ENCODE measurements at places on chromosomes 5 and 9.

DNA sequence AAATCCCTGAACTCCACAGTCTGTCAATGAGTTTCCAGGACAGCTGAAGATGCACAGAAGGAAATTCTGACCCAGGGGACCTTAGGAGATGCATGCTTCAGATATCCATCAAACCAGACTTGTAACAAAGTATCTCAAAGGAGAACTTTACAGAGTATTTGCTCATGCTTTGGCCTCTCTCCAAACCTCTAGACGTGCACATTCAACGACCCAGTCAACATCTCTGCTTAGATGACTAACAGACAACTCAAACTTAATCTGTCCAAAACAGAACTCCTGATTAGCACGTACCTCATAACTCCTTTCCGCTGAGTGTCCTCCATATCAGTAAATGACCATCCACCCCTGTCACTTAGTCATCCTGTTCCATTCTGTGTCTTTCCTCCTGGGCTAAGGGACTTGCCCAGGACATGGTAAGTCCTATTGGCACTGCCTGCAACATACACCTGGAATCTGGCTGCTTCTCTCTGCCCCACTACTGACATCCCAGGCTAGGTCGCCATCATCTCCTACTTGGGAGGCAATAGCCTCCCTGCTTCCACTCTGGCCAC lies 107.4 kb downstream of the LMNB1 start:
- no peak overlapping the region for H3K4me3 ChIP-seq
- H3K36me3 ChIP-seq = no peaks in the 10 kb centered on the region
- H3K27ac ChIP-seq = peak overlapping the region; percentile 31
- DNase-seq = no peak
- no peaks in the 10 kb centered on the region for H3K27me3 ChIP-seq
- no peaks in the 10 kb centered on the region for H3K4me1 ChIP-seq

DNA sequence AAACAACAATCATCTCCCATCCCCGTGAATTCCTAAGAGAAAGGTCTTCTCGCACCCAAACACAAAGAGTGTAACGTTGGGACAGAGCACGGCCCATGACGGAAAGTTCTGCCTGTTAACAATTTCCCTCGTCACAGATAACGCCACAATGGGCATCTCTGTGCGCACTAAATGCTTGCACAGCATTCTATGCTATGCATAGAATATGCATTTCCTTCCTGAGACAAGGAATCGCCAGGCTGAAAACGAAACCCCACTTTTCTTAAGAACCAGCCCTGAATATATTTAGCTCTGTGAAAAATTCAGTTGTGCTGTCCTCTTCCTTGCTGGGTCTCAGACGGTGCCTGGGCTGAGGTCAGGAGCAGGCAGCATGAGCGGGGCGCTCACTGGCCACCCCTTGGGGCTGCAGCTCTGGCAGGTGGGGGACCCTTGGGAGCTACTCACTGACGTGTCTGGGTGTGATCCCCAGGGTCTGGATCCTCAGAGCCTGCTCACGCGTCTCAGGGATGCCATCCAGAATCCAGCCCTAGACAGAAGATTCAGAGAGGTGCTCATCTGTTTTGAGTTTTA lies 49.8 kb downstream of the AK8 start:
- no peaks in the 10 kb centered on the region for H3K36me3 ChIP-seq
- H3K4me3 ChIP-seq = no peak overlapping the region
- DNase-seq = no peak

DNA sequence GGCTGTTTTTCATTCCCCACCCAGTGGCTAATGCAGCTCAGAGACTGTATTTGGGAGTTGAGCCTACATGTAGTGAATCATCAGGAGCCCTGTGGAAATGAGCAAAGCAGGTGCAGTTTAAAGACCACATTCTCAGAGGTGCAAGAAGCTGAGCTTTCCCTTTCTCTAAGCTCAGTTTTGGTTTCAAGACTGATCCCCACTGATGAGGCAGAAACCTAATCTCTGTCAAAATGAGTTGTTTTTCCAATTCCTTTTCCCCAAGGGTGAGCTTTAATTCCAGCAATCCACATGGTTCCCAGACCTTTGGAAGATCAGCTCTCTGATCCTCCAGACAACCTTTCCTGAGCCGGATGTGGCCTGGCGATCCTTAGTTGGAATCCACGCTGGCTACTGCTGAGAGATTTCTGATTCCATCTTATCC lies 420.5 kb downstream of the EBF1 start:
- H3K4me3 ChIP-seq = no peak overlapping the region
- H3K27ac ChIP-seq = no peak overlapping the region
- DNase-seq = no peak
- no peaks in the 10 kb centered on the region for H3K36me3 ChIP-seq
- no peaks in the 10 kb centered on the region for H3K27me3 ChIP-seq
- no peaks in the 10 kb centered on the region for H3K4me1 ChIP-seq

GRCh38 chr5:109759306-109759705 lies 69.6 kb downstream of the MAN2A1 start:
- no peak for DNase-seq
- no peak overlapping the region for H3K27ac ChIP-seq
- H3K4me3 ChIP-seq = no peak overlapping the region
- H3K27me3 ChIP-seq = no peaks in the 10 kb centered on the region
- peaks cover 17% of the 10 kb centered on the region for H3K36me3 ChIP-seq

- H3K36me3 ChIP-seq = no peaks in the 10 kb centered on the region
- DNase-seq = no peak
- H3K27ac ChIP-seq = no peak overlapping the region
- no peaks in the 10 kb centered on the region for H3K27me3 ChIP-seq
- peaks cover 14% of the 10 kb centered on the region for H3K4me1 ChIP-seq
- H3K4me3 ChIP-seq = no peak overlapping the region
These were observed 3.7 kb downstream of the LSM11 start for GRCh38 chr5:157747173-157747740.

DNA sequence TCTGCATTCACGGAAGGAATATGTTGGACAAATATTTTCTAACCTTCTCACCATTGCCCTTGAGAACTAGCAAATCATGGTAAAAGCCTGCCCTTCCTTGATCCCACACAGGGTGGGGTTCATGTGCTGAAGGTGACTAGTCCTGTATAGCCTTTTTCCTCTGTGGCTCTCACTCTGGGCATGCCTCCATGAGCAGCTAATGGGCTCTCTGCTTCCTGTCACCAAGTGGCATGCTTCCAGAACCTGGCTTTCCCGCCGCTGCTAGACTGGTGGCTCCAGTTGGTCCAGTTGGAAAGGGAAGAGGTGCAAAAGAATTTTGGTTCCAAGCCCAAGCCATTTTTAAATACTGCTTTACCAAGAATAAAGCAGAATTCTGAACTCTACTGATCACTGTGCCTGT lies 35.5 kb downstream of the FBXO10 start:
- H3K4me1 ChIP-seq = no peaks in the 10 kb centered on the region
- H3K4me3 ChIP-seq = no peak overlapping the region
- DNase-seq = no peak
- H3K27me3 ChIP-seq = no peaks in the 10 kb centered on the region

DNA sequence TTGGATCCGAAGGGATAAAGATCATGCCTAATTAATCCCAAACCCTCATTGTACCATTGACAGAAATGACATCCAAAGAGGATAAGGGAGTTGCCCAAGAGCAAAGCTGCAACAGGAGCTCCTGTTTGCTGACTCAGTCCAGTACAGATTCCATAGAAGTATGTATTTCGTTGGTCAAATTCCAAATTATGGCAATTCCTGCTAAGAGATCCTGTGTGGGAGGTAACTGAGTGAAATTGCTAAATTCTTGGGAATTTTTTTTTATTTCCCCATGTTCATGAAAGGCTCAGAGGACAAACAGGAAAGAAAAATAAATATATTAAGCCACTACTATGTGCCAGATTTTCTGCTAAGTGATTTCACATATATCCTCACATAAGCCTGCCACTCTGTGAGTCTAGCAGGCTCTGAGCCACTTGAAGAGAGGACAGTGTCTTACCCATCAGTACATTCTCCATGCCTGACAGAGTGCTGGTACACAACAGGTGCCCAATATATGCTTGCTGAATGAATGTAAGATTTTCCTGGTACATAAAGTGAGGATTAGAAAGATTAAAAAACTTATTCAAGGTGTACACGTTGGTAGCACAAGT lies 132.7 kb downstream of the GLIS3 start:
- no peaks in the 10 kb centered on the region for H3K36me3 ChIP-seq
- H3K4me1 ChIP-seq = no peaks in the 10 kb centered on the region
- H3K4me3 ChIP-seq = no peak overlapping the region
- no peak overlapping the region for H3K27ac ChIP-seq

GRCh38 chr5:133467335-133467779 lies 145.0 kb downstream of the FSTL4 start:
- DNase-seq = peak; percentile 52
- H3K27ac ChIP-seq = no peak overlapping the region
- no peaks in the 10 kb centered on the region for H3K36me3 ChIP-seq
- H3K4me1 ChIP-seq = peaks cover 6% of the 10 kb centered on the region

GRCh38 chr9:6877671-6878161 lies 119.9 kb downstream of the KDM4C start:
- no peaks in the 10 kb centered on the region for H3K4me1 ChIP-seq
- no peaks in the 10 kb centered on the region for H3K27me3 ChIP-seq
- no peak overlapping the region for H3K4me3 ChIP-seq
- H3K36me3 ChIP-seq = no peaks in the 10 kb centered on the region
- no peak for DNase-seq

GRCh38 chr9:17669206-17669605 lies 90.3 kb downstream of the SH3GL2 start:
- H3K4me1 ChIP-seq = no peaks in the 10 kb centered on the region
- H3K36me3 ChIP-seq = no peaks in the 10 kb centered on the region
- H3K27me3 ChIP-seq = no peaks in the 10 kb centered on the region
- no peak overlapping the region for H3K27ac ChIP-seq

DNA sequence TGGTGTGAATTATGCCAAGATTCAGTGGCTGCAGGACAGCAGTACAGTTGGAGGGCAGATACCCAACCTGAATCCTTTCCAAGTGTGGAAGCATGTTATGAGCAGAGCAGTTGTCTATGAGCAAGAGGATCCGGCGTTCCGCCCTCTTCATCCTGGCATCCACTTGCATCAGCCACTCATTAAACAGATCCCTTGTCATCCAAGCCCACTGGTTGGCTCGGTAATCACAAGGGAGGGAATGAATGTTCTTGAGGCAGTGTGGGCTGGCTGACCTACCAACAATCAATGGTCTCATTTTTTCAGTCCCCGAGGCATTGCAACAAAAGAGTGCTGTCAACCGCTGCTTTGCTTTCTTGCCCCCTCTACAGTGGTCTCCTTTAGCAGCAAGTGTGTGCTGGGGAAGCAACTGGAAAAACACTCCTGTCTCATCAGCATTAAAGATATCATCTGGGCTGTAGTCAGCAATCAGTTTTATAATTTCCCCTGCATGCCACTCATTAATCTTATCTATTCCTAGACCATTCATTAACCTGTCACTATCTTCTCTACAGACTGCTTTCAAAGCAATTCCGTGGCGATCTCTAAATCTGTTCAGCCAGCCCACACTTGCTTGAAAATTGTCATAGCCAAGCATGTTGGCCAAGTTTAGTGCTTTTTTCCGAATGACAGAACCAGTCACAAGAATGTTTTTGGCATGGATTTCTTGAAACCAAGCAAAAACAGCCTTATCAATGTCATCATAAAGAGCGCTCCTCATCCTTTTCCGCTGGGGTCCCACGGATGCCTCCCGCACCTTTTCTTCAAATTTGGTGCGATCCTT lies 4.9 kb downstream of the TIGD6 start:
- no peak overlapping the region for H3K4me3 ChIP-seq
- no peak overlapping the region for H3K27ac ChIP-seq
- no peaks in the 10 kb centered on the region for H3K27me3 ChIP-seq
- H3K36me3 ChIP-seq = no peaks in the 10 kb centered on the region

GRCh38 chr5:142740474-142741242 lies 29.5 kb upstream of the ARHGAP26 start:
- no peaks in the 10 kb centered on the region for H3K36me3 ChIP-seq
- no peaks in the 10 kb centered on the region for H3K4me1 ChIP-seq
- H3K4me3 ChIP-seq = no peak overlapping the region
- H3K27ac ChIP-seq = no peak overlapping the region
- no peak for DNase-seq
- no peaks in the 10 kb centered on the region for H3K27me3 ChIP-seq

DNA sequence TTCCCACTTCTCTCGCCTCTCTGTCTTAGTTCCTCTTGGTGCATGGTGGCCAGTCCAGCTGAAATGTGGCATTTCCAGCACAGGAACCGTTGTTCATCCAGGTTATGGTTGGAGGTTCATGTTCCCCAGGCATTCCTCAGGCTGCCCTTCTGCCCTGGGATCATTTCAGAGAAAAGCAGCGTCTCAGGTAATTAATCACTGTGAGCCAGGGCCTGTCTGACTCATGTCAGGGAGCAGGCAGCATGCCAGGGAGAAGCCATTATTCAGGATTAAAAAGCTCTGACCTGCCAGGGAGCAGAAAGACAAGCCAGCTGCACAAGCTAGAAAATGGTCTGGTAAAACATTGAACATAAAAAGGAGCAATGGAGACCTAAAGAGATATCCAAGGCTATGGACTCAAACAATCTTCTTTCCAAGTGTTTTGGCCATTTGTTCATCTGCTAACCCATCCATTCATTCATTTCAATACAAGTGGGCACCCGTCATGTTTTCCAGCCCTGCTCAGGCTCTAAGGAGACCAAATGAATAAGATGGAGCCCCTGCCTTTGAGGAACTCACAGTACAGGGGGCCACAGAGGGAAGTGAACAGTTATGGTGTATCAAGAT lies 241.4 kb downstream of the DRD1 start:
- no peak overlapping the region for H3K27ac ChIP-seq
- H3K4me1 ChIP-seq = no peaks in the 10 kb centered on the region
- H3K27me3 ChIP-seq = no peaks in the 10 kb centered on the region
- no peak overlapping the region for H3K4me3 ChIP-seq

Data from CD8-positive, alpha-beta memory T cell (primary cell).